ENCODE measurements at places on chromosomes 6 and 20.
A peak's percentile ranks its signal among the peaks of the same experiment; 100 is the strongest.

GRCh38 chr20:47126709-47127108, 229.8 kb downstream of the ZMYND8 start:
- peak; percentile 64 for DNase-seq

DNA sequence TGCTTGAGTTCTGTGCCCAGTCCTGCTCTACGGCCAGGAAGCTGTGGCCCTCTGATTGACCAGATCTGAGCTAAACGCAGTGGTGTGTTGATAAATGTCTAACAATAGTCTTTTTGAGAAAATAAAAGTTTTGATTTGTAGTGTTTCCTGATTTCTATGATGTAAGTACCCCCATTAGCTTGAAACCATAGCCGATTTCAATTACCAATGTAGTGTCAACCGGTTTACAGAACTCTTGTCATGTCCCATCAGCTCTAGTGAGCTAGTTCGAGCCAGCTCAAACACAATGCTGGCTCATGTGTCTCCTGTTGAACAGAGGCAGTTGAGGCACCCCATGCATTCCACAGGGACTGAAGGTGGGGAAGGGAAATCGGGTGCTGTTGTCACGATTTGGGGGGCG, 56.7 kb upstream of the ZMYND8 start:
- DNase-seq = no peak

DNA sequence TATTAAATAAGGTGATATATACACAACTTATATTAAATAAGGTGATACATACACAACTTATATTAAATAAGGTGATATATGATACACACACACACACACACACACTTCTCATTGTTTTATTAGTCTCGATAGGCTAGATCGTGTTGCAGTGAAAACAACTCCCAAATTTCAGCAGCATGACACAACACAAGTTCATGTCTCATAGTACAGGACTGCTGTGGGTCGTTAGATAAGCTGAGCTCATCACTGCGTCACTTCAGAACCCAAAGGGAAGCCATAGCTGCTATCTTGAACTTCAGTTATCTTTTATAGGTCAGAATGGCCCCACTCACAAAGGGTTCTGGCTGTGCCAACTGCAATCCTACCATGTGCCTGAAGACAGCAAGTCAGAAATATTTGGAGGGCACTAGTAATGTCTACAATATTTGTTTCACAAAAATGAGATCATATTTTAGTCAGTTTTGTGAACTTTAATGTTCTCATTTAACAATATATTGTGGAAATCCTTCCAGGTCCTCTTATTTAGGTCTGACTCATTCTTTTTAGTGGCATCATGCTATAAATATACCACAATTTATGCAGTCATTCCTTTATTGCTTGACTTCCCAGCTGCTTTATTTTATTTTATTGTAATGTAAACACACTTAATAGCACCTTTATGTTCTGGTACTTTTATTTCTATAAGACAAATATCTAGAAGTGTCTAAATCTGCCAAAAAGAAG, 290.2 kb downstream of the PHACTR1 start:
- DNase-seq = peak; percentile 33

GRCh38 chr20:53751620-53752318, 158.1 kb upstream of the ZNF217 start:
- no peak for DNase-seq

DNA sequence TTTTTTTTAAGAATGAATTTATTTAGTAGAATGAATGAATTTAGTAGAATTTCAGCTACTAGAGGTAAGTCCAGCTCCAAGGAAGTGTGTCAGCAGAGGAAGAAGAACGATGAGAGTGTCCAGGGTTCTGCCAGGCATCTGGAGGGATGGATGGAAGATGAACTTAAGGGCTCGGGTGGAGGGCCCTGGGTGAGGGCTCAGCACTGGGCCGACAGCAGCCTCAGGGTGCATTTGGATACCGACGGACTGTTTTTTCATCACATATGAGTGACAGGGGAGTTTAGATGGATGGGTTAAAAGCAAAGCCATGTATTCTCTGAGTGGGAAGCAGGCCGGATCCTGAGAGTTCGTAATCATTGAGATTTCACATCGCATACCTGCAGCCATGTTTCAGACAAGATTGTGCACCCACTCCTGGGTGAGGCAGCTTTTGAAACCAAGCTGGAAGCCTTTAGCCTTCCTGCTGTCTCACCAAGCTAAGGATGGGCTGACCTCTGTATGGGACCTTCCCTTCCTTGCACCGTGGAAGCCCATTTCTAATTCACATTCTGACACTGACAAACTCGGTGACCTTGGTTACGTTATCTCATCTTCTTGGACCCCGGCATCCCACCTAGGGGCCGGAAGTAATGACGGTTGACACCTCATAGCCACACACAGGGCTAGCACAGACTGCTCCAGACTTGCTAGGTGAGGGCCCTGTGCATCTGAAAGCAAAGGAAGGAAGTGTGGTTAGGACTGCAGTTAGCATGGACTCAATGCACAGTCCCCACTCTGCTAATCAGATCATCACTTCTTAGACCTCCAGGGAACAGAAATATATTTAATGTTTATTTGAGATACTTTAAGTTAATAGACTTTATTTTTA, 228.5 kb downstream of the SLC24A3 start:
- no peak for DNase-seq

- DNase-seq = peak; percentile 64
These were observed 57.1 kb upstream of the MLN start for GRCh38 chr6:33860706-33861474.

GRCh38 chr6:142694054-142694453, 250.9 kb downstream of the HIVEP2 start:
- peak; percentile 42 for DNase-seq

- DNase-seq = peak; percentile 61
These were observed 173.4 kb downstream of the PLCB1 start for GRCh38 chr20:8305449-8305978.

- DNase-seq = no peak
These were observed 315.5 kb upstream of the ARID1B start for GRCh38 chr6:156461647-156462046.

- DNase-seq = no peak
These were observed 94.6 kb downstream of the PSMG4 start for GRCh38 chr6:3353213-3353903.

- DNase-seq = peak; percentile 5
These were observed 302.3 kb downstream of the TENT5A start for GRCh38 chr6:81450180-81450579.

- DNase-seq = no peak
These were observed 4.2 kb downstream of the TCF19 start for GRCh38 chr6:31162463-31163165.

- no peak for DNase-seq
These were observed 8.9 kb upstream of the TNFRSF6B start for GRCh38 chr20:63687419-63688178.

DNA sequence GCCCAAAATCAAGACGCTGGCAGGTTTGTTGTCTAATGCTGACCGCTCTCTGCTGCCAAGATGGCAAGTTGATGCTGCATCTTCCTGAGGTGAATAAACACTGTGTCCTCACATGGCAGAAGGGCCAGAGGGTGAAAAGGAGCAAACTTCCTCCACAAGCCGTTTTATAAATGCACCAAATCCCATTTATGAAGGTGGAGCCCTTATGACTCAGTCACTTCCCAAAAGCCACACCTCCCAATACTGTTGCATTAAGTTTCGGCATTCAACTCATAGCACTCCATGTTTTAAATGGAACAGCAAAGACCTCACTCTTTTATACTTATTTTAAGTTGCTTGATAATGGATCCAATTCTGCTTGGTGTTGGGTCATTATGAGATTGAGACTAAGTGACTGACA, 316.6 kb downstream of the RFPL4B start:
- no peak for DNase-seq
